ENCODE measurements at places on chromosomes 13 and 19.
A peak's percentile ranks its signal among the peaks of the same experiment; 100 is the strongest.

DNA sequence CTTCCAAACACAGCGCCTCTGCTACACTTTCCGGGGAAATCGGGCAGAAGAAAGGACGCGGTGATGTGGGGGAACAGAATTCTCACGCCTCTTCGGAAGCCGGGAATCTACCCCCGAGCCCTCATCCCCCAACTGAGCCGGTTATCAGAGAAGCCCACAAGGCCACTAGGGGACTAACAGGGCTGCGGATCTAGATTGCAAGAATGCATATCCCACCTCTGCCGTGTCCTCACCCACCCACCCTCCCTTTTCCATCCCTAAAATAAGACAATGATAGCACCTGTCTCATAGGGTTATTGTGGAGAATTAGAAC is 1.1 kb downstream of the IGFLR1 start:
- DNase-seq = no peak

- DNase-seq = peak; percentile 71
These were observed 11.2 kb upstream of the KLK4 start for GRCh38 chr19:50922317-50922853.

DNA sequence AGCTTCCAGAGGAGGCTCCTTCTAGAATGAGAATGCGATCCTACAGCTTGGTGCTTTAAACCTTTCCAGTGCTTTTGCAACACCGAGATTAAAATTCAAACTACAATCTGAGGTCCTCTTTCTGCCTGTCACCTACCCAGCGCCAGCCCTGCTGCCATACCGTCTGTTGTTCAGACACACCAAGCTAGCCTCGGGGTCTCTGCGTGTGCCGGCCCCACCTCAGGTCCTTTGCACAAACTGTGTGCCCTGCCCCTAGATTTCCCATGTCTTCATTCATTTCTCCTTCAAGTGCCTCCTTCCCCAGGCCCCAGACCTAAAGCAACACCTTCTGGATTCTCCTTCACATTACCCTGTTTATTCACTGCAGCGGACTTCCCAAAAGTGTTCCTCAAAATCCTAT is 11.1 kb downstream of the HSH2D start:
- no peak for DNase-seq

DNA sequence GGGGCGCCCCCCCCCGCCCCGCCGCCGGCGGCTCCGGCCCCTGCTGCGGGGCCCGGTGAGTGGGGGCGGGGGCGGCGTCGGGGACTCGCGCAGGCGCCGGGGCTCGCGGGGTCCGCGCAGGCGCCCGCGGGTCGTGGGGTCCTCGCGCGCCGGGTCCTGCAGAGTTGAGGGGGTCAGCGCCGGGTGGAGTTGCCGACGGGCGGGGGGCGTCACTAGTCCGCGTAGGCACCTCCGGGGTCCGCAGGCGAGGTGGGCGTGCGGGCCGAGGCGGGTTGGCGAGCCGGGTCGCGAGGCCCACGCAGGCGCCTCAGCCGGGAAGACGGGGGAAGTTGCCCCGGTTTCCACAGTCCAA is 365 bp downstream of the PPP6R1 start:
- no peak for DNase-seq

DNA sequence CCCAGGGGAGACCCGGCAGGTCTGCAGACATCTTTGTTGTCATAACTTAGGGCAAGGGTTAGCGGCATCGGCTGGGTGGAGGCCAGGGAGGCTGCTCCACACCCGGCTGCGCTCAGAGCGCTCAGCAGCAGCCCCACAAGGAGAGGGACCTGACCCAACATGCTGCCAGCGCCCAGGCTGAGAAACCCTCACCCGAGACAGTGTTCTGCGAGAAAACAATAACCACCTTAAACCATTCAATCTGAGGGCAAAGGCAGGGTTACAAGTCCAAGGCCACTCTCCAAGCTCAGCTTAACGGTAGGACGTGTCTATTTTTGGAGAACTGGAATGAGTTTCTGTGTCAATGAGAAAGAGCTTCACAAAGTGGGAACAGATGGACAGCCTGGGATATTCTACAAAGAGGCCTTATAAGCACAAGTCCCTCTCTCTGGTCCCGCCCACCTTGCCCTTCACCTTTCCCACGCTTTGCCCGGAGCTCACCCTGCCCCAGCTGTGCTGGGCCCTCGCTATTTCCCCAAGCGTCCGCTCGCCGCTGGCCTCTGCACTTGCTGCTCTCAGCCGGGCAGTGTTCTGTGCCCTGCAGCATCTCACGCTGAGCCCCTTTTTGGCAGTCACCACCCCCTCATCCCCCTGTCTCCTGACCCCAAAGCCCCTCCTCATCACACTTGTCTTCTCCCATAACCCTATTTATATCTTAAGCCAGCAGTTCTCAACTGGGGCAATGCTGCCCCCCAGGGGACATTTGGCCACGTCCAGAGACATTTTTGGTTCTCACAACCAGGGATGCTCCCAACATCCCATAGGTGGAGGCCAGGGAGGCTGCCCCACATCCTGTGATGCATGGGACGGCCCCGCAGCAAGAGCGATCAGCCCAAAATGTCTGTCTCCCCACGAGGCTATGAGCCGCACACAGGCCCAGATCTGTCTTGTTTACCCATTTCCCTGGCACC is 17.6 kb downstream of the PPP1R12C start:
- no peak for DNase-seq

- peak; percentile 64 for DNase-seq
These were observed 36.4 kb upstream of the NANOS3 start for GRCh38 chr19:13840305-13841085.

- DNase-seq = peak; percentile 50
These were observed 404 bp downstream of the C19orf44 start for GRCh38 chr19:16496613-16496983.

DNA sequence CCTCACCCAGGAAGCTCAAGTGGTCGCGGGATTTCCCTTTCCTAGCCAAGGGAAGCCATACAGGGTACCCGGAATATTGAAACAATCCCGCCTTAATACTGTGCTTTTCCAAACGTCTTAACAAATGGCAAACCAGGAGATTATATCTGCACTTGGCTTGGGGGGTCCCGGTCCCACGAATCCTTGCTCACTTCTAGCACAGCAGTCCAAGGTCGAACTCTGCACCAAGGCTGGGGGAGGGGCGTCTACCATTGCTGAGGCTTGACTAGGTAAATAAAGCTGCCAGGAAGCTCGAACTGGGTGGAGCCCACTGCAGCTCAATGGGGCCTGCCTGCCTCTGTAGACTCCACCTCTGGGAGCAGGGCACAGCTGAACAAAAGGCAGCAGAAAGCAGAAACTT is 1644.8 kb downstream of the PCDH9 start:
- no peak for DNase-seq

GRCh38 chr13:94480672-94481145 is 1.2 kb upstream of the DCT start:
- peak; percentile 86 for DNase-seq

GRCh38 chr13:106540613-106541012 is 5.2 kb upstream of the EFNB2 start:
- no peak for DNase-seq

GRCh38 chr19:41776700-41777099 is 19.7 kb upstream of the CEACAM3 start:
- no peak for DNase-seq

GRCh38 chr19:4503132-4503824 is 15.0 kb downstream of the PLIN4 start:
- DNase-seq = no peak

DNA sequence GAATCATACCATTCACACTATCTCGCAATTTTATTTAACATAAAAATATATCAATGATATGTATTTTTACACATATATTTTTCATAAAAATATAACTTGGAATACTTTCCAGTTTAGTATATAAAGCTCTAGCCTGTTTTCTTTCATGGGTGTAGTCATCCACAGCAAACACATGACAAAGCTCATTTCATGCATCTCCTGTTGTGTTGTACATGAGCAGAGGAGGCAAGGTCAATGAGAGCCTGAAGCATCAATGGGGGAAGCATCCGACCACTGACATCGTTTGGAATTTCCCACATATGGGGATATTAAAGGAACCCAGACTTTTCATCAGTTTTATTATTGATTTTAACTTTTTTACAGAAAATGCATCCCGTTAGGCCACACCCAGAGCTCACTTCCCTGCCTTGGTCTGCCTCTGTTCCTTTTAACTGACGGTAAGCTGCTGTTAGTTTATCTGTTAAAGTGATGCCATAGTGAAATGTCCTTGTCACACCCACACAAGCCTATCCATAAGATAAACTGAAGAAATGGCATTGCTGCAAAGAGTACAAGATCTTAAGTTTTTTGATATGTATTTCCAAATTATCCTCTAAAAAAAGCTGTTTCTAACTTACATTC is 44.0 kb downstream of the MIPEP start:
- no peak for DNase-seq

DNA sequence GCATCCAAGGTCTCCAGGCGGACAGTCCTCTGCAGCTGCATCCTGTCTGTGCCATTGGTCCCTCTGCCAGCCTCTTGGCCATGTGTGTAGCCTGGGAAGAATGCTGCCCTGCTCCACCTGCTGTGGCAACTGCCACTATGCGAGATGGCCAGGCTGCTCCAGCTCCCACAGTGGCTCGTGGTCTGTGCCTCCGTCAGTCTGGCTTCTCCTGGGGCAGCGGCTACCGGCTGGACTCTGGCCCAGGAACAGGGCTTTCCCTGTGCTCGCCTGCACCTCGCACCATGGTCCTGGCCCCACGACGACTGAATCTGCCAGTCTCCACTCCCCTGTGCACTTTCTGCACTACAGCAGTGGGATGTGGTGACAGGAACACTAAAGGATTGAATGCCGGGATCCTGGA is 26.7 kb upstream of the FFAR2 start:
- DNase-seq = no peak

GRCh38 chr13:24822640-24823039 is 58.7 kb downstream of the RNF17 start:
- no peak for DNase-seq

- no peak for DNase-seq
These were observed 259.6 kb downstream of the TSHZ3 start for GRCh38 chr19:31089681-31090080.
